Cerebellar cortex (tissue), 1 donor: ENCODE measurements at places on chromosomes 7 and 10.

DNA sequence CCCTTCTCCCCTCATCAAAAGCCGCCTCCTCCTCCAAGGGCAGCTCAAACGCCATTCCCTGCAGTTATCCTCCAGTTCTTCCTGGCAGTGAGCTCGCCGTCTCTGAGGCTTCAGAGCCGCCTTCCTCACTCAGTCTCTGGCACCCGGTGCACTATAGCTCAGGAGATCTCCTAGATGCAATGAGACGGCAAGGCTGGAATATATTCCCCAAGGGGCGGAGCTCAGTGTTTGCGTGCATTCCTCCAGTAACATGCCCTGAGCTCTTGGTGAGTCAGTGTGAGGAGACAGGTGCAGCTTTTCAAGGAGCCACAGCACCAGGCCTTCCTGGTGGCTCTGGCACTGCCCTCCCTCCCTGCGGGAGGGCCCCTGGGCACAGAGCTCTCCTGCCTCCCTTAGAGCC lies 512.6 kb upstream of the FOXK1 start:
- no peak for DNase-seq

GRCh38 chr7:23470330-23471105 lies at the start of gene IGF2BP3:
Gene IGF2BP3 (minus strand): TSS chr7:23470491. CDS start chr7:23470110, 381 bp downstream.
- peak; percentile 95 for DNase-seq

DNA sequence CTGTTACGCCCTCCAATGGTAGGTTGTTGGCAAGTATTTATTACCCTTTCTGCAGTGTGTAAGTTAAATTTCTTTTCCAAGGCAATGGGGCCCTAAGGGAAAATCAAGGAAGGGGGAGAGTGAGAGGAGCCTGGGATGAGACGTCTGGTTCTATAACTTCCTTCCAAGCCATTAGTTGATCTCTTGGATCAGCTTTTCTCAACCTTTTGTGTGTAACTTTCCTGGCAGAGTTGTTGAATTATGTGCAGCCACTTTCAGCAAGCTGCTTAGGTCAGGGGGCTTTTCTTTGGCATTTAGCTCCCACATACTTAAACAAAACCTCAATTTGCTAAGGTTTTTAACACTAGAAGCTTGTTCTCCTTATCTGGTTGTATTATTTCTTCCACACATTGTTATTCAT lies 127.1 kb downstream of the NXPH1 start:
- no peak for DNase-seq

- DNase-seq: no peak
Observed at GRCh38 chr7:47154791-47155190, 427.1 kb downstream of the TNS3 start.

- no peak for DNase-seq
Observed at GRCh38 chr10:116602648-116603400, 12.1 kb downstream of the PNLIPRP1 start.

GRCh38 chr7:103148131-103148993 lies 537 bp downstream of the NAPEPLD start:
- no peak for DNase-seq

DNA sequence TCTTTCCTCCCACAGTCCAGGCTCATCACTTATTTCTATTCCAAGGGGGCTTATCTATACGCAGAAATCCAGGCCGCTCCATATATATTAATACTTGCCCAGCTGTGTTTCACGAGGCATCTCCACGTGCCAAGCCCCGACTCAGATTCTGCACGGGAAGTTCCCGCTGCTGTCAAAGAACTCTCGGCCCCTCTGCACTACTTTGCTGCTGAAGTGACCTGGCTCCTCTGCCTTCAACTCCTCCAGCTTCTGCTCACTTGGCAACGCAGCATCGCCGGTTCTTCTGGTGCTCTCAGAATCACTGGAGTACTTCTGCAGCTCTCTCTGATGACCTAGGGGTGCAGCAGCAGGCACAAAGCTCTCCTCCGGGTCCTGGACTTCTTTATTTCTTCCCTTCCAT lies 9.7 kb upstream of the CHST12 start:
- no peak for DNase-seq

- DNase-seq: no peak
Observed at GRCh38 chr7:131557652-131558385, 1.4 kb upstream of the PODXL start.

- no peak for DNase-seq
Observed at GRCh38 chr7:130985361-130985760, 251.4 kb upstream of the KLF14 start.

GRCh38 chr10:70093335-70093944 lies 39.2 kb downstream of the AIFM2 start:
- no peak for DNase-seq

GRCh38 chr7:153948060-153948459 lies 104.1 kb upstream of the DPP6 start:
- no peak for DNase-seq

GRCh38 chr7:107104801-107105200 lies 60.3 kb downstream of the PRKAR2B start:
- DNase-seq: no peak

GRCh38 chr7:9761224-9761623 lies 1212.4 kb upstream of the PHF14 start:
- no peak for DNase-seq

- DNase-seq: no peak
Observed at GRCh38 chr10:123837756-123838155, 53.9 kb downstream of the CPXM2 start.

GRCh38 chr10:43453266-43453831 lies 16.4 kb downstream of the ZNF487 start:
- DNase-seq: no peak

- DNase-seq: peak; percentile 11
Observed at GRCh38 chr10:59366290-59366689, 3.9 kb upstream of the FAM13C start.

DNA sequence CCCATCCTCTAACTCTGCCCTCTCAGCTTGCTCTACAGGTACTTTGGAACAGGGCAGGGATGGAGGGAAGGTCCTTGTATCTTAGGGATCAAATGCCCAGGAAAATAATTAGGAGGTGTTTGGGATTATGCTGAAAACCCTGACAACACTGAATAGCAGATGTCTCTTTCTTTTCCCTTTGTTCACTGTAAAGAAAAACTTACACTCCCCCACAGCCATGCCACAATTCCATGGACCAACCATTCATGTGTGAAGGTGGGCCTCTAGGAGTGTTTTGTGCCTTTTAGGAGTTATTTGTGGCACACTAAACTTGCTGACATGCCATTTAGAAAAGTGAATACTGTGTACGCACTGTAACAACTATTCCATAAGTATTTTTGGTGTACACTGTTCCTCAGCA lies 108.1 kb downstream of the SNX10 start:
- peak; percentile 7 for DNase-seq

- DNase-seq: no peak
Observed at GRCh38 chr7:28785041-28785995, 172.8 kb downstream of the TRIL start.

- DNase-seq: no peak
Observed at GRCh38 chr7:37656913-37657530, 26.5 kb upstream of the GPR141 start.

DNA sequence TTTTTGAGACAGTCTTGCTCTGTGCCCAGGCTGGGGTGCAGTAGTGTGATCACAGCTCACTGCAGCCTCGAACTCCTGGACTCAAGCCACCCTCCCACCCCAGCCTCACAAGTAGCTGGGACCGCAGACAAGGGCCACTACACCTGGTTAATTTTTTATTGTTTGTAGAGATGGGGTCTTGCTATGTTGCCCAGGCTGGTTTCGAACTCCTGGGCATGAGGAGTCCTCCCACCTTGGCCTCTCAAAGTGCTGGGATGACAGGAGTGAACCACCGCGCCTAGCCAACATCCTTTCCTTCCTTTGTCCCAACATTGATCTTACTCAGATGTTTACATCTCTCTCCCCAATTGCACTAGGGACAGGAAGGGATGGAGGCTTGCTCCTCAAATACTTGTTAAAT lies 3.3 kb downstream of the GTF2IRD1 start:
- DNase-seq: no peak

GRCh38 chr10:35950701-35951100 lies 308.6 kb upstream of the FZD8 start:
- no peak for DNase-seq

DNA sequence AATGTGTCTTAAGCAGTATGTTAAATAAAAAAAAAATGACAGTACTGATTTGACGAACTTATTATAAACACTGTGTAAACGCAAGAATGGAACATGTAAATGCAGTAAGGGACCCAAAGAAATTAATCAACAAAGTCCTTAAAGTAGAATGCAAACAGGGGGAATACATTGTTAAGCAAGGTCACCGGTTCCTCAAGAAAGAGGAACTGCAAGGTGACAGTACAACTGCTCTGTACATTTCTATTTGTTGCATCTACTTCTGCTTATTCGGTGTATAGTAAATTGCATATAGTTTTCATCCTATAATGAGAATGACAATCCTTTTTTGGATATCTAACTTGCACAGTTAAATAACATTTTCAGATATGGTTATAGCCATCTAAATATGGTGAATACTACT lies 387.0 kb upstream of the SEMA3D start:
- DNase-seq: no peak

DNA sequence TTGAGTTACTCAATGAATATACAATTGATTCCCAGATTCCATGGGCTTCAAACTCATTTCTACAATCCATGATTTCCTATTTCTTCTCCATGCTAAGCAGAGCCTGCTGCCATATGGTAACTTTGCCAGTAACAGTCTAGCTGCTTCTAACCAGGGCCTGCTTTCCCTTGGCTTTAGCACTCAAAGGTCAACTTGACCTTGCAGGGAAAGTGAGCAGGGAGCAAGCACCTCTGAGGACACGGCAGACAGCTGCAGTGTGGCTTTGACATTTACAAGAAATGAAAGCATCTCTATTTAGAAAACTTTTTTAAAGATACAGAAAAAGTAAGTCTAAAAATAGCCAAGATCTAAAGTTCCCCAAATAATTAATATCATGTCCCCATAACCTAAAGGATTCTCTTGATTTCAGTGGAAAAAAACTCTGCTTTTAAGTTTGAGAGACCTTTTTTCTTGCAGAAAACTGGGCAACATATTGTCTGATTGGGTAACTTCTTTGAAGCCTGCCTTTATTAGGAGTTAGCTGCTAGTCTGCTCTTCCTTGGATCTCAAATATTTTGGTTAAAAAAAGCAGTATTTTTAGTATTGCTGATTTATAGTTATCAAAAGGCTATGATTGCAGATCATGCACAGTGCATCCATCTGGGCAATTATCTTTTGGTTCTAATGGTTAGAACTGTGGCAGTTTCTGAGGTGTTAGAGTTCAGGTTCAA lies 257.9 kb downstream of the AHR start:
- no peak for DNase-seq

GRCh38 chr10:28793482-28793881 lies 116.2 kb downstream of the BAMBI start:
- DNase-seq: no peak

DNA sequence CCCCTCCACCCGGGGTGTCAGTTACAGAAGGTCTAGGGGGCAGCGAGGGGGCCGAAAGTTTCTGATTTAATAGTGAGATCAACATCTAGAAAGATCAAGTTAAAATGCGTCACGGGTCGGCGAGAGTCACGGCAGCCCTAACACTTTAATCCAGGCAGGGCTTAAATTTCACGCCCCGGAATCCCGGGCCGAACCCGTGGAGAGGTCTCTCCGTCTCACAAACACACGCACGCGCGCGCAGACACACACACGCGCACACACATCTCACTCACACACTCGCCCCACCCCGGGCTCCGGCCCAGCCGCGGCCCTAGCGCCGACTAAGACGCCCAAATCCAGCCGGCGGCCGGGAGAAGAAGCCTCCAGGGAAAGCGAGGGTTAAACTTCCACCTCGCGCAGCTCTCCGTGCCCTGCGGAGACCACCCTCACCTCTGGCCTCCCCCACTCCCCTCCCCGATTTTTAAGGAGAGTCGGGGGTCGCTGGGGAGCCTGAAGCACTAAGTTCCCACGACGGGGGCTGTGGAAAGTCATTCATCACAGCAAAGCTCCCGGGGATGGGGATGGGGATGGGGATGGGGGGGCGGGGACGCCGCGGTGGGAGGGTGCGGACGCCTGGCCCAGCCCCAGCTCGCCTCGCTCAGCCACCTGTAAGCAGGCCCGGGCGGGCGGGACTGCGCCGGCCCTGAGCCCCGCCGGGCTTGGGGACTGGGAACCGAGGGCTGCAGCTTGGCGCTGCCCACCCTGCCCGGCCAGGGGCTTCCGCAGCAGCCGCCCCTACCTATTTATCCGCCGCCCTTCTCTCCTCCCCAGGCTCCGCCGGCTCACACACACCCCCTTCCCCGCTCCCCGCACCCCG lies 1.6 kb downstream of the PDGFA start:
- DNase-seq: peak; percentile 60

DNA sequence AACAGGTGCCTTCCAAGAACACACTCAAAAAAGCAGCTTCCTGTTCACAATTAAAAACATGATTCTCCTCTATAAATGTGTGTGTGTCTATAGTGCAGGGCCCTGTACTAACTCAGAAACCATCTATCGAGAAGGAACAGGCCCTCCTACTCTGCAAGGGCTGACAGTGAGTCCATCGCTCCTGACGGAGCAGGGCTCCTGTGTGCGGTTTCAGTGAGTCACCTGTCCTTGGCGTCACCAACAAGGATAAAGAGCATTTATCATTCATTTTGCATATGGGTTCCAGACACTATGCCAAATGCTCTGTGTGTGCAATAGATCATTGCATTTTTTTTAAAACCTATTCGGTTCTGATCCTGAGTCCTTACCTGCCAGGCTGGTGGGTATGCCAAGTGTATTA lies 63.7 kb downstream of the TACC2 start:
- DNase-seq: no peak

DNA sequence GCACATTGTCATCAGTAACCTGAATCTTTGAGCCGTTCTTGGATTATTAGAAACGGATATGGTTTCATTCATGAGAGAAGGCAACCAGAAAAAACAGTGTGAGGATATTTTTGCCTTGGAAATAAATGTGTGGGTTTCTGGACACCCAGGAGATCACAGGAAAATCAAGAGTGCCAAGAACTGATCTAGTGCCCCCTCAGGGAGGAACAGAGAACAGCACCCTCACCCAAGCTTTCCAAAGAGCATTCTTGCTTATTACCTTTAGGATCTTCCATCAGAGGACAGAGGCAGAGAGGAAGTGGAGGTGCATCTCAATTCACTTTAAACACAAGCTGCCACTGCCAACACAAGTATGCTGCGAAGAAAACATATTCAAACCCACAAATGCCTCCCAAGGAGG lies 851.5 kb upstream of the COBL start:
- DNase-seq: no peak

DNA sequence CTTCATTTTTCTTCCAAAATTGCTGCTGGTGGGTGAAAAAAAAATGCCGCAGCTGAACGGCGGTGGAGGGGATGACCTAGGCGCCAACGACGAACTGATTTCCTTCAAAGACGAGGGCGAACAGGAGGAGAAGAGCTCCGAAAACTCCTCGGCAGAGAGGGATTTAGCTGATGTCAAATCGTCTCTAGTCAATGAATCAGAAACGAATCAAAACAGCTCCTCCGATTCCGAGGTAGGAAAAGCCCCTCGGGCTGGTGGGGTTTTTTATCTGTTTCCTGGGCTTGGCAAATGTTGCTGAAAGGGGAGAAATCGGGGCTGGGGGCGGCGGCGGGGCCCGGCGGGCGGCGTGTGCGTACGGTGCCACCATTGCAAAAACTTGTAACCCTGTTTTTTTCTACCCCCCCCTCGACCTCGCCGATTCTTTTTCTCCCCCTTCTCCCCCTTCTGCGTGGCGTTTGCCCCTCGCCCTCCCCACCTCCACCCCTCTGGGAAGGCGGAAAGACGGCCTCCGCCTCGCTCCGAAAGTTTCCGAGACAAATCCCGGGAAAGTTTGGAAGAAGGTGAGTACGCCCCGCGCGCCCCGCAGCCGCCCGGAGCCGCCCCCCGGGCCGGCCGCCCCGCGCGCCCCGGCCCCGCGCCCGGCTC lies 789 bp downstream of the TCF7L2 start:
- DNase-seq: no peak
